Globus pallidus (tissue), 1 donor: ENCODE measurements at places on chromosomes 3 and 15.

DNA sequence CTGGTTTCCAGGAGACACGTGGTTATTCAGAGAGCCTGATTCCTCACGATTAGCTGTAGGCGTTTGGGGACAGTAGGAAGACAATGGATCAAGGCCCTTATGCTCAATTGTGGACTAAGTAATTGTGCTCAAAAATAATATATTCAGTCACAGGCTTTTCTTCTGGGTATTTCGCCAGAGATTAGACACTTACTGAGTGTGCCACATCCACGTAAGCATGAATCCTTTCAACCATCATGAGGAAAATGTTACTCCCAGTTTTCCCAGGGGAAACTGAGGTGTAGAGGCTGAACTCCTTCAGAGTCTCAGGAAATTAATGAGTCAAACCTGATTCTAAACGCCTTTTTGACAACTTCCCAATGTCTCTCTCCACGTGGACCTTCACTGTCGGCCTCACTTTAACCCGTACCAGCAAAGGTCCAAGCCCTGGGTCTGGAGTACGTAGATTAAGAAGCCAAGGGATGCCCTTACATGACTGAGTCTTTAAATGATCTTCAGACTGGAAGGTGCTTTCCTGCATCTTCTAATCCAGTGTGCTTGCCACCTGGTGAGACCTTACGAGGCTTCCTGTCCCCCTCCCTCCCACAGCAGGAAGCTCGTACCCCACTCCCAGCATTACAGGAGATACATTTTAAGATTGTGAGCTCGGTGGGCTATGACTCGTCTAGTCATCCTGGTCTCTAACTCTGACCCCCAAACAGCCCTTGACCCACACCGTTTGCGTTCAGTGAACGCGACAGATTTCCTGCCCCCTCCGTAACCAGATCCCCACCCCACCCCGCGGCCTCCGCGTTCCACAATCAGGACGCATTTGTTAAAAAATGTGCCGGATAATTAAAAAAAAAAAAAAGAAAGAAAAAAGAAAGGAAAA lies 1.7 kb downstream of the PKM start:
- peak; percentile 5 for DNase-seq

DNA sequence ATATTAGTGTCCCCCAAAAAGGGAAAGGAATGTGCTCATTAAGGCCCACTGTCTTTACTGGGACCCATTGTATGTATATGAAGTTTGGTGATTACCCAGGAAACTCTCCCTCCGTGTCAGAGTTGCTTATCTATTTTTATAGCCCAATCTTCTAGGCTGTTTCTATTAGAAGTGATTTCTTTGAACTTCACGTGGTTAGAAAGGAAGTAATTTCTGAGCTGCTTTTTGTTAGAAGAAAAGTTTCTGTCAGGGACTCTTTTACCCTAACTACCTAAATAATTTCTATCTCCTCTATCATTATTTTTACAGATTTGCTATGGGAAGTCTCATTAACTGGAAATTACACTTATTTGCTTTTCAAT lies 17.7 kb upstream of the SENP7 start:
- no peak for DNase-seq

GRCh38 chr3:105496343-105496742 lies 129.6 kb downstream of the ALCAM start:
- DNase-seq, result peak; percentile 64

DNA sequence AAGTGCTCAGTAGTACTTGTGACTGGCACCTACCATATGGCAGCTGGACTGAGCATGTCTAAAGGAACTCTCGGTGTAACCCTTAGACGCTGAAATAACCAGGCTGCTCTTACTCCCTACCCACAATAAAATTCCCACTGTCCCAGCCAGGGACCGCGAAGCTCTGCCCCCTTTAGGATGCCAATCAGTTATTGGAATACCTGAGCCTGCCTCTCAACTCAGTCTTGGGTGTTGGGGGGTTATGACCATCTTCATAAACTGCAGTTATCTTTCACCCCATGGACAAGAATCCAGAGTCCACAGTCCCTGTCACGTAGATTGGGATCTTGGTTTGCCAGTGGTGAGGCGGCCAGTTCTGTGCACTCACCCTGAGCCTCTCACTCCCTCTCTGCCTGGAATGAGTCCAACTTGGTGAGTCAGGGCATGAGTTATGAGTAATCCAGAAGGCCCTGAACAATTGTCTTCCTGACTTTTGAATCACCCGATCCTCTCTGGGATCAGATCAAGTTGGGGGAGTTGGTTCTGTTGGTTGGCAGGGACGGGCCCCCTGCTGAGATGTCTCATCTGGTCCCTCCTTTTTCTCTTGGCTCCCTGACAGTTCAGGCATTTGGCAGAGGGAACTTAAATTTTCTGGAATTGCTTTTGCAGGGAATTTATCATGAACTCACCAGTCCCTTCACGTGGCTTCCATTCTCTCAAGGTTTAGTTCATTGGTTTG lies 120.1 kb upstream of the UBE2E1 start:
- peak; percentile 68 for DNase-seq

GRCh38 chr15:100849021-100849854 lies 30.4 kb upstream of the ALDH1A3 start:
- DNase-seq, result peak; percentile 65
